Stimulated activated CD8-positive, alpha-beta memory T cell treated with anti-CD3 and anti-CD28 coated beads, Interleukin-7, amount 100 ng/mL, for 1 hour (primary cell): ENCODE measurements at places on chromosomes 13 and 19.

- no peak for DNase-seq
These were observed 185.8 kb downstream of the B3GLCT start for GRCh38 chr13:31385540-31385939.

DNA sequence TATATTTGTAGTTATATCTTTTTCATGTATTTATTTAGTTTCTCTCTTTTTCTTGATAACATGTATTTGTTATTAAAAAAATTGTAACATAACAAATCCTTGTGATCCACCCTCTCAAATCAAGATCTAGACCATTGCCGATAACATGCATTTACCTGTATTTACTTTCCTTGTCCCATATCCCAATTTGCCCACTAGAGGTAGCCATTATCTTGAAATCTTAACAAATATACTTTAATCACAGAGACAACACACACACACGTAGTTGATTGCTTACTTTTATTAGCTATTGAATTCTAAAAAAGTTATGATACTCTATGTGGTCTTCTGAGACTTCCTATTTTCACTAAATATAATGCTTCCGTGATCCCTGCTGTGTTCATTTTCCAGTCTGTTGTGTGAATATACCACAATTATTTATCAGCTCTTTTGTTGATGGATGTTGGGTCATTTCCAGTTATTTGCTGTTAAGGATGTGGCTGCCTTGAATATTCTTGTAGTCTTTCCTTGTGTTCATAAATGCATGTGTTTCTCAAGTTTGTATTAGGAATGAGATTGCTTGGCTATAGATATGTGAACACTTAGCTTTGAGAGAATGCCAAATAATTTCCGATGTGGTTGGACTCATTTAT lies 31.3 kb upstream of the ZMYM2 start:
- DNase-seq = no peak

GRCh38 chr13:98541701-98542203 lies 35.2 kb downstream of the STK24 start:
- no peak for DNase-seq

DNA sequence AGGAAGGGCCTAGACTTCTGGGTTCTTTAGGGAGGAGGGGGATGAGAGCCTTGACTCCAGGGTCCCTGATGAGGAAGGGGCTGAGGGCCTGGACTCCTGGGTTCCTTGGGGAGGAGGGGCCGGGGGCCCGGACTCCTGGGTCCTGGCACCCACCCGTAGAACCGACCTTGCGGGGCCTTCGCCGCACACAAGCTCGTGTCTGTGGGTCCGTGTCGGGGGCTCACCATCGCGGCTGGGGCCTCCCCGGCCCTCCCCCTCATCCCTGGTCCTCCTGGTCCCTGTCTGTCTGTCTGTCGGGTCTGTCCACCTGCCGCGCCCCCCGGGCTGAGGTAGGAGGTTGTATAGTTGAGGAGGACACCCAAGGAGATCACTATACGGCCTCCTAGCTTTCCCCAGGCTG lies 662 bp upstream of the SPACA6 start:
- DNase-seq = no peak

DNA sequence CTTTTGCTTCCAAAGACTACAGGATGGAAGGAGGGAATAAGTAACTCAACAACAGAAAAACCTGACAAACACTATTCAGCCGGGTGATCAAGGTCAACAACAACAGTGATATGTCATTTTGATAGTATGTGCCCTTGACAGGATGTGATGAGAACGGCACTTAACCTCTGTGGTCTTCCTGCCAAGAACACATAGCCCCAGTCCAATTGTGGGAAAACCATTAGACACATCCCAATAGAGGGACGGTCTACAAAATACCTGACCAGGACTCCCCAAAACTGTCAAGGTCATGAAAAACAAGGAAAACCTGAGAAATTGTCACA lies 43.1 kb upstream of the AMER2 start:
- DNase-seq = no peak

DNA sequence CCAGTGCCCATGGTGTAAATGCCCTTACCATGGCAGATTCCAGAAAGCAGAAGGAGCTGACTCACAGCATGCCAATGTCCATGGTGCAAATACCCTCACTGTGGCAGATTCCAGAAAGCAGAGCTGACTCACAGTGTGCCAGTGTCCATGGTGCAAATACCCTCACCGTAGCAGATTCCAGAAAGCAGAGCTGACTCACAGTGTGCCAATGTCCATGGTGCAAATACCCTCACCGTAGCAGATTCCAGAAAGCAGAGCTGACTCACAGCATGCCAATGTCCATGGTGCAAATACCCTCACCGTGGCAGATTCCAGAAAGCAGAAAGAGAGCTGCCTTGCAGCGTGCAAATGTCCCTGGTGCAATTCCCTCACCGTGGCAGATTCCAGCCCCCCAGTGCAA lies 163.8 kb upstream of the SOX1 start:
- DNase-seq = no peak

DNA sequence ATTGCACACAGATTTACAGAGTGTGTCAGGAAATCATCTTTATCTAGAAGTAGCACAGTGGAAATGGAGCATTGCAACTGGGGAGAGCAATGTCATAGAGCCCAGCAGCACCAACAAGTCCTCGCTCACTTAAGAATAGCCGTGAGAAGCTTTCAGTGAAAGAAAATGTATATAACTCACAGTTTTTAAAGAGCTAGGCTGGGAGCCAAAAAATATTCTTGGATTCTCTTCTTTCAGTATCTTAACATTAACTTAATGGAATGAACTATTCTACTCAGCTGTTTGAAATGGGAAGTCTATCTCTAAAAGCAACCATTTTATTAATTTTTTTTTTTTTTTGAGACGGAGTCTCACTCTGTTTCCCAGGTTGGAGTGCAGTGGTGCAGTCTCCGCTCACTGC lies 329.6 kb downstream of the COG6 start:
- DNase-seq = no peak

- no peak for DNase-seq
These were observed 46.5 kb downstream of the LYL1 start for GRCh38 chr19:13056052-13056660.

- DNase-seq = peak; percentile 31
These were observed 2.4 kb upstream of the ARGLU1 start for GRCh38 chr13:106570299-106570852.

GRCh38 chr19:4640247-4641000 lies 1.1 kb downstream of the TNFAIP8L1 start:
- no peak for DNase-seq

DNA sequence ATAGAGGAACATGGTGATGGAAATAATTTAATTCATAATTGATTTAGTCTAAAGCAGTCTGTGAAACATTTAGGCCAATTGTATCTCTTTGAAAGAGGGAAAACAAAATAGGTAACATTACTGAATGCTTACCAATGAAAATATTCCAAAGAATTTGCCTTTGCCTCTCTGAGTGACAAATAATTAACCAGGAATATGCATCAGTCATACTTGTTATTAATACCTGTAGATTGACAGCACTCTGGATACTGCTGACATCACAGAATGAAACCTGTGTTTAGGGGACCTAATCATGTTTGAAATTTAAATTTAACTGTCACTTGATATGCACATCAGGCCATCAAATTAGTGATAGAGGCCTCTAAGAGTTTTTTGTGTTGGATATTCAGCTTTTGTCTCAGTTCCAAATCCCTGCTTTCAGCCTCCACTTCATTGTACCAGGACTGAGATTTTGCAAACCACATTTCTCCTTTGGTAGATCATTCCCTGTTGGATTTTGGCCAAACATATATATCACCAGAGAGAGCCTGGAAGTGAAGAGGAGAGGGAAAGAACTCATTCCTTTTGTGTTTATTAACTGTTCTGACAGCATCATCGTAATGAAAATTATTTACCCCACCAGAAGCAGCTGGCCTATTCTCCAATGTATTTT lies 64.8 kb upstream of the KLHL1 start:
- no peak for DNase-seq

DNA sequence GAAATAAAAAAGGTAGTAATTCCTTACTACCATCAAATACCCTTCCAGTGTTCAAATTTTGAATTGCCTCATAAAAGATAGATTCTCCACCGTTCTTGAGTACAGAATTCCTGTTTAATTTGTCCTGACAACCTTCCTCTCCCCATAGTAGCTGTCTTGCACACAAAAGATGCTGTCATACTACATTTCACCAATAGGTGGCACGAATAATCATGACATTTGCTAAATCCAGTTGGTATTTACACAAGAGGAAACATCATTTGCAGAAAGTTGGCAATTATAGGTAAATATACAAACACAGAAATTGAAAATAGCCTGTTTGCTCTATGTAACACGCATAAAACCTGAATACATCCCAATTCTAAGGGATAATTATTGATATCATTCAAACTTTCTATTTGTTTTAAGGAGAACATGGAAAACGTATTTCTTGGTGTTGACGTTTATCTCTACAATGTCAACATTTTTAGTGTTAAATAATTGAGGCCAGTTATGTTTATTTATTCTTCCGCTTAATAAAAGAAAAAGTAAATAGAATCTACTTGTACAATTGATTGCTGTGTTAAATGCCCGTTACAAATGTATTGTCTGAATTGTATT lies 58.3 kb upstream of the CLDN10 start:
- DNase-seq = no peak

DNA sequence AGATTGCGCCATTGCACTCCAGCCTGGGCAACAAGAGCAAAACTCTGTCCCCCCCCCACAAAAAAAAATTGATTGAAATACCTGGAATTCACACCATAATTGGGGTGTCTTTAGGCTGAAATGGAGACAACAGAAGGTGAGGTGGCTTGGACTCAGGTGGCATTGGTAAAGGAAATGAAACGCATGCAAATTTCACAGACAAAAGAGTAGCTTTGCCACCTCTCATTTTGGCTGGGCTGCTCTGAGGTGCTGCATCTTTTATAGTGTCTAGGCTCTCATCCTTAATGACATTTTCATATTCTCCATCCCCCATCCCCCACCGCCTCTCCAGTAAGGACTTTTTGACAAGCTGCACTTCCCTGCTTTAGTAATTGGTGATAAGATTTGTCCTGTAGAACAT lies 6.9 kb downstream of the UBE2L5 start:
- DNase-seq = no peak

- DNase-seq = no peak
These were observed 40.3 kb downstream of the ANKRD10 start for GRCh38 chr13:110874508-110874960.

- no peak for DNase-seq
These were observed 12.9 kb upstream of the CCDC169 start for GRCh38 chr13:36310417-36311108.

GRCh38 chr13:60957816-60958215 lies 457.8 kb downstream of the PCDH20 start:
- DNase-seq = no peak

DNA sequence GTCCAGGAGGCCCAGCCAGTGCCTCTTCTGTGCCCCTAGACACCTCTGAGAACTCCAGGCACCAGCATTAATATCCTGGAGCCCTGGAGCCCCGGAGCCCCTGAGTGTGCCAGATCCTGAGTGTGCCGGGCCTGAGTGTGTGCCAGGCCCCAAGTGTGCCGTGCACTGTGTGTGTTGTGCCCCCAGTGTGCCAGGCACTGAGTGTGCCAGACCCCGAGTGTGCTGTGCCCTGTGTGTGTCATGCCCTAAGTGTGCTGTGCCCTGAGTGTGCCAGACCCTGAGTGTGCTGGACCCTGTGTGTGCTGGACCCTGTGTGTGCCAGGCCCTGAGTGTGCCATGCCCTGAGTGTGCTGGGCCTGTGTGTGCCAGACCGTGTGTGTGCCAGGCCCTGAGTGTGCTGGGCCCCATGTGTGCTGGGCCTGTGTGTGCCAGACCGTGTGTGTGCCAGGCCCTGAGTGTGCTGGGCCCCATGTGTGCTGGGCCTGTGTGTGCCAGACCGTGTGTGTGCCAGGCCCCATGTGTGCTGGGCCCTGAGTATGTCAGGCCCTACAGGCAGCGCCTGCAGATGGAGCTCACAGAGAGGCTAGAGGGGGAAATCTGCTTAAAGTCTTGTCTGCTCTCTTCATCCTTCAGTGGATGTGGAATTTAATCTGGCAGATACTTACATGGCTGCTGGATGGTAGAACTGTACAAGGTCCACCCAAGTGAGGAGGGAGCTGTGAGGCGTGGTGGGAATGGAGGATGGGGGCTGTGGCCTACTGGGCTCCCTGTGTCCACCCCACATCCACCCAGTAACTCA lies 53.9 kb downstream of the C13orf46 start:
- DNase-seq = no peak

DNA sequence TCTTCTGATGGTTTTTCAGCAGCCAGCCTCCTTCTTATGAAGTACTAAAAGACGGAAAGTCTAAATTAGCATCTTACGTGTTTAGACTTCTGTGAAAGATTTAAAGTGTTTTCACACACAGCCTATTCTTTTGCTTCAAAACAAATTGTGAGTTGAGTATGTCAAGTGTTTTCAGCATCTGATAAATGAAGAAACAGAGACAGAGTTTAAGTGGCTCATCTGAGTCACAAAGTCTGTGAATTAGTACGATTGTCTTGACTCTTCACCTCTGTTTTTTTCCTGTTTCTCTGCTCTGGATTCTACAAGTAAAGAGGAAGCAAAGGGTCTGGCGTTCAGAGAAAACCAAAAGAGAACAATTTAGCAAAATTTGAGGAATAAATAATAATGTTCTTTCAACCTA lies 116.4 kb downstream of the FRY start:
- DNase-seq = no peak

DNA sequence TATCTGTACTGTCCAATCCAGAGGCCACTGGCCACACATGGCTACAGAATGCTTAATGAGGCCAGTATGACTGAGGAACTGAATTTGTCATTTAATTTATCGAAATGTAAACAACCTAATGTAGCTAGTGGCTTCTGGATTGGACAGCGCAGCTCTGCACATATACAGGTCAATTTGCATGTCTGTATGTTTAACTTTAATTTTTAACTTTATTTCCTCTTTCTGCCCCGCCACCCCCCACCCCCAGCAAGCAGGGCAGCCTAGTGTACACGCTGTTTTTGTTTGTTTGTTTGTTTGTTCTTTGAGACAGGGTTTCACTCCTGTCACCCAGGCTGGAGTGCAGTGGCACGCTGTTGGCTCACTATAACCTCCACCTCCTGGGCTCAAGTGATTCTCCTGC lies 15.5 kb downstream of the ZSWIM9 start:
- no peak for DNase-seq

DNA sequence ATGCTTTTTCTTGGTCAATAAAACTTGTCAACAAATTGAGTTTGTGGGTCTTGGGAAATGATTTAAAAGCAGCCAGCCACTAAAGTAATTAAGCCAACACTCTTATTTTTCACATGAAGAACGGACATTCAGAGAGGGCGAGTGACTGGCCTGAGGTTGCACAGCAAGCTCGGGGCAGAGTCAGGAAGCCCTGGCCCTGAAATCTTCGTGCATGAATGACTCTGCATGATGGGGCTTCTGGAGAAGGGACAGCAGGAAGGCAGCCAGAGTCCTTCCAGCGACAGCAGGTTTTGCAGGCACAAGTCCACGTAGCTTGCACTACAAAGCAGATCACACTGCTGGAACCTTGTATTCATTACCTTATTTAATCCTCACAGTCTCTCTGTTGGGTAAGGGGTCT lies 232.5 kb downstream of the ZNF536 start:
- DNase-seq = no peak

- DNase-seq = no peak
These were observed 25.1 kb downstream of the TMEM161A start for GRCh38 chr19:19113040-19113626.

DNA sequence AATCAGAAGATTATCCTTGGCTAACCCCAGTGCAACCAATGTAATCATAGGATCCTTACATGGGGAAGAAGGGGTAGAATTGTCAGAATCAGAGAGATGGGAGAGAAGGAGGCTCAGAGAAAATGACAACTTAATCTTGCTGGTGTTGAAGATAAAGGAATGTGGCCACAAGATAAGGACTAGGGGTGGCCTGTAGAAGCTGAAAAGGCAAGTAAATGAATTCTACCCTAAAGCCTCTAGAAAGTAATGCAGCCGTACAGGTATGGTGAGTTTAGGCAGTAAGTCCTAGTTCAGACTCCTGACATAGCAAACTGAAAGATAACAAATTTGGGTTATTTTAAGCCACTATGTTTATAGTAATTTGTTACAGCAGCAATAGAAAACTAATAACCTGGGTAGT lies 718.5 kb downstream of the SLITRK6 start:
- DNase-seq = no peak
